ENCODE measurements at places on chromosomes 2 and 18.

DNA sequence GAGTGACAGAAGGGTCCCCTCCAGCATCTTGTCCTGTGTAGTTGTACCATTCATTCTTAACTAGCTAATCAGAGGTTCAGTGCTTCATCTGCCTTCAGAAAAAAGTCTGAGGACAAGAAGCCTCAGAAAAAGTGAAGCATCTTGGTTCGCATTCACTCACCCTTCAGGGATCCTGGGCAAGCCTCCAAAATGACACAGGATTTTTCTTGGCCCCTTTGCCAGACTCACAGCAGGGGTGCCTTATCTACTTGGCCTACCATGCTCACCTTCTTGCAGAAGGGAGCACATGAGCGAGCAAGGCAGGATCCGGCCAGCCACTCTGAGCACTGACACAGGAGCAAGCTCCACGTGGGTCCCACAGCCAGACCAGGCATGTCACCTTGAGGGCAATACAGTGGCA is 43.1 kb upstream of the XDH start:
- no peak for DNase-seq

GRCh38 chr2:235733761-235734160 is 239.9 kb downstream of the AGAP1 start:
- DNase-seq, result no peak

DNA sequence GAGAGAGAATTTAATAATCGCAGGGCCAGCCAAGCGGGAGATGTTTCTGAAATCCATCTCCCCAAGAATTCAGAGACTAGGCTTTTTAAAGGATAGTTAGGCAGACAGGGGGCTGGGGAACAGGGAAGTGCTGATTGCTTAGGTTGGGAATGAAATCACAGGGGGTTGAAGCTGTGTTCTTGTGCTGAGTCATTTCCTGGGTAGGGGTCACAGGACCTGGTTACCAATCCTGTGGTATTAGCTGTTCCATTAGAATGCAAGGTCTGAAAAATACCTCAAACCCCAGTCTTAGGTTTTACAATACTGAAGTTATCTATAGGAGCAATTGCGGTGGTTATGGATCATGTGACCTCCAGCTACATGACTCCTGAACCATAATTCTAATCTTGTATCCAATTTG is 4.6 kb downstream of the SP140 start:
- no peak for DNase-seq

DNA sequence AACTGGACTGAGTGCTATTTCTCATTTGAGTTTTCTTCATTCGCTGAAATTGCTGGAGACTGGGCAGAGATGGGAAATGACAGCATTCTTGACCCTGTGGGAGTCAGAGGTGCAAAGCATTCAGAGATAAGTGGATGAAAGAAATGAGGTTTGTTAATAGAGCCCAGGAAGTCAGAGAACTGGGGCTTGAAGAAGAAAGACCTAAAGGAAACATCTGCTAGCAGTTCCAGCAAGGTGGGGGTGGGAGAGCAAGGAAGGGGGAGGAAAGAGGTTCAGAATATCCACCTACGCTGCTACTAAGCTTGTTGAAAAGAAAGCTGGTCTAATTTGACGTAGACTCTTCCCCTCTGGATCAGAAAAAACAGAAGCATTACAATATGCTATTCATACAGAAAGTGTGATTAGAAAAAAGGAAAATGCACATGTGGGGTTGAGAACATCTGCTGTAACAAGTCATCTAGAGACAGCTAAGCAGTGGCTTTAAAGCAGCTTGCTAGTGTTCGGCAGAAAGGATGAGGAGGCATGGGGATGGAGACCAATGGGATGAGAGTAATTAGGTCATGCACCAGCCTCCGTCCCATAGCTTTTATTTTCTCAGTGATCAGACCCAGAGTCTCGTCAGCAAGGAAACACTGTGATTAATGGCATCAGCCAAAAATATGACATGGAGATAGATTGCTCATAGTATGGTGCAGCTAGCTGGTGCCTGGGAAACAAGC is 29.7 kb downstream of the NAB1 start:
- no peak for DNase-seq

GRCh38 chr2:177518754-177519153 is 126.2 kb downstream of the AGPS start:
- no peak for DNase-seq

DNA sequence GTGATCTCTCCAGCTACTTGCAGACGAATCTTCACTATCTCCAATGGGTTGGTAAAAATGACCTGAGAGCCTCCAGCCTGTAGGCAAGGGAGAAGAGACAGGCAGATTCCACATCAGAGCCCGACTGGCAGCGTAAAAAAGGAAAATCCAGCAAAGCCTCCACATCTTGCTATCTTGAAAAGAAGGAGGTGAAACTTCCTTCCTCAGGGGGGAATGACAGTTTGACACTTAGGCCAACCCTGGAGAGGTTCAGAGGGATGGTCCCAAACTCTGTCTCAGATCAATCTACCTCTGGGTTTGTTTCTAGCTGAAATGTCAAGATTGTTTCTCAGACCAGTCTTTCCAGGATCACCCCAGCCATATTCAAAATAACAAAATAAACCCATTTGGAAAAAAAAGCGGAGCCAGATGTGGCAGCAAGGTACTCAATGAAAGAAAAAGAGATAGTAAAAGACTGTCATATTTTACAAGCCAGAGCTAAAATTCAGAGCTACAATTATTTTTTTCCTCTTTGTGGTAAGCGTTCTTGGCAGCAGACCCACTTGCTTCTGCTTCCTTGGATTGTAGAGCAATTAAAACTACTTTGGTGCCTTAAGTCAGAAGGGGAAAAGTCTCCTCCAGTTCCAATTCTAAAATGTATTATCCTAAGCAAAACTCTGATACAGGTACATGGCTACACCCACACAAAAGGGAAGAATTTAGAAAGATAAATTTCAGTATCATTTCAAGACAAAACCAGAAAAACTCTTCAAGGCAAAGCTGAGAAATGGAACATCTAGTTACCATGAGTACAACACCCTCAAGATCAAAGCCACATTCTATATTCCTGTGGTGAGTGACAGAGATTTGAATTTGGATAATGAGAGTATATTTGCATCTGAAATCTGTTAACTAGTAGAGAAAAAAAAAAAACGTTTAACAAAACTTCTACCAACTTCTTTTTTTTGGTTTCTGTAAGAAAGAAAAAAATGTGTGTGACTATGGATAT is 100.1 kb downstream of the SLC25A12 start:
- no peak for DNase-seq

Measured in stimulated activated CD8-positive, alpha-beta memory T cell treated with anti-CD3 and anti-CD28 coated beads, Interleukin-4, amount 100 ng/mL, for 1 hour (primary cell).